ENCODE measurements at places on chromosomes 3 and 15.

GRCh38 chr3:86654806-86655460, 336.0 kb downstream of the VGLL3 start:
- DNase-seq, result no peak

GRCh38 chr3:4724051-4724629, 231.0 kb downstream of the ITPR1 start:
- no peak for DNase-seq

- DNase-seq, result no peak
These were observed 573 bp upstream of the CEP152 start for GRCh38 chr15:48811325-48811958.

GRCh38 chr15:81809543-81809942, 236.3 kb downstream of the MEX3B start:
- DNase-seq, result peak; percentile 27

GRCh38 chr15:24659622-24660021, 16.0 kb upstream of the NPAP1 start:
- DNase-seq, result no peak

DNA sequence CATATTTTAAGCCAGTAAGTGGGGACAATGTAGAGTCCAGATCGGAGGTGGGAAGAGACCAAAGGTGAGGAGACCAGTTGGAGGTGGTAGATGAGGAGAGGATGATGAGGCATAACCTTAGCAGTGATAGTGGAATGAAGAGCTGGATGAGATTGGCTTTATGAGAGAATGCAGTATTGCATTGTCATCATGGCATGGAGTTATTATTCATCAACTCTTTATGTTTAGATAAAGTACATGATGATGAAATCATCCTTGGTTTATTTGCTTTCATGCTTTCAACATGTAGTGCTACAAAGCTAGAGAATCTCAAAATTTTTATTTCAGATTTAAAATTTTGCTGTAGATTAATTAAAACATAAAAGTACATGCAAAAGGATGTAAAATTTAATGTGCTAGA, 64.0 kb downstream of the PPM1L start:
- DNase-seq, result no peak

DNA sequence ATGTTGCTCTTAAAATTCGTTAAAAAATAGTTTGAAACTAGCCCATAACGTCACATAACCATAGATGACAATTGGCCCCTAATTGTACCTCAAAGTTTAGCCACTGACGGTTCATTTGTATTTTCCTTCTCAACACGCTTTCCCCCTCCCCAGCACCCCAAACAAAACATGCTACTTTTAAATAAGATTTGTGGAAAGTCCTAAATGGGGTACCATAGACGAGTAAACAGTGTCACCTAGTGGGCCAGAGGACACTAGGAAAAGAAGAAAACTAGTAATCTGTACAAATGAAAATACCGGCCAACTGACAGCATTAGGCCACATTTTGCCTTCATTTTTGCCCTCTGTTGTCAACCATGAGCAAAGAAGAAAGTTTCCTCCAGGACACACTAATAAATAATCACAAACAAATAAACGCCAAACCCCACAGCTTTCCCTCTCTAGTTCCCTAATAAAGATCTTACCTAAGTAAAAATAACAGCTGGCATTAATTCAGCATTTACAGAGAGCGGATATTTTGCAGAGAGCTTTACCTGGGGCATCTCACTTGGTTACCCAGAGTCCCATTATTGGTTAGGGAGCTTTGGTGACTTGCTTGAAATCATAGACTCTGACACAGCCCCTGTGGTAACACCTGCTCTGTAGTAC, 175.1 kb upstream of the ATP11B start:
- DNase-seq, result peak; percentile 38

- no peak for DNase-seq
These were observed 1.4 kb downstream of the CIAO2A start for GRCh38 chr15:64092075-64092820.

DNA sequence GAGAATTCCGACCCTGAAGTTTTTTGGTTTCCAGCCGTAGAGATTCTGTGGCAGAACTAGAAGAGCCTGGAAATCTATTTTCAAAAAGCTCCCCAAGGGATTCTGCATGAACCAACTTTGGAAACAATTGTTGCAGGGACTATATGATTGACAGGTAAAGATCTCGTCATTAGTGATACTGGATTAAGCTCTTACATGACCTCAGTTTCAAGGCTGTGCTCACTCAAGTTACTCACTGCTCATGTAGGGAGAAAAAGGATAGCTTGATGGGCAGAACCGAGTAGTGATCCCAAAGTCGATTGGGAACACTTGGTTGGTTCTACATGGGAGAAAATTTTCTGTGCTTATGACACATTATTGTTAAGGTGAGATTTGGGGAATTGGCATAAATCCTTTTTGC, 142.3 kb upstream of the RASGRP1 start:
- DNase-seq, result no peak

DNA sequence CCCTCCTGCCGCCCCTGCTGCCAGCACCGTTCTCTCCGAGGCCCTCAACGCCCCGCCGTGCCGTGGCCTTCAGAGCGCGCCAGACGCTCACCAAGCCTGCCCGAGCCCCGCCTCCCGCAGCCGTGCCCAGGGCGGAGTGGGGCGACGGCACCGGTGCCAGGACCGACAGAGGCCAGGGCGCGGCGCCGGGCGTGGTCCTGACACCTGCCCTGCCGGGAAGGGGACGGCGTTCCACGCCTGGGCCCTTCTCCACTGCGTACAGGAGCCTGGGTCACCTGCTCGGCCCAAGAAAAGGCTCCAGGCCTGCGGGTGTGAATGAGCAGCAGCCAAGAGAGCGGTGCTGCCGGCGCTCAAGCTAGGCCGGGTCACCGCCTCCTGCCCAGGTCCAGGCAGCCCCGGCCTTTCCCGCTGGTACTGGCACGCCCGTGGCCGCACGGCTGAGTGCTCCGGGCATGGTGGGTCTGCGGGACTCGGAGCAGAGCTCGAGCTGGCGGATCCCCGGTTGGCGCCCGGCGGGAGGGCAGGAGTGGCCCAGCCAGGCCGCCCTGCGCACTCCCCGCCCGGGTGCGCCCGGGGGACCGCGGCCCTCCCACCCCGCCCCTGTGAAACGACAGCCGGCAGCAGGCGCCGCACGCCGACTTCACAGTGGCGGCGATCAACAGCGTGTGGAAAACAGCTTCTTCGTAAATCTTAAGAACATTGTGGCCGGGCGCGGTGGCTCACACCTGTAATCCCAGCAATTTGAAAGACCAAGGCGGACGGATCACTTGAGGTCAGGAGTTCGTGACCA, 4.2 kb downstream of the OCA2 start:
- DNase-seq, result no peak

DNA sequence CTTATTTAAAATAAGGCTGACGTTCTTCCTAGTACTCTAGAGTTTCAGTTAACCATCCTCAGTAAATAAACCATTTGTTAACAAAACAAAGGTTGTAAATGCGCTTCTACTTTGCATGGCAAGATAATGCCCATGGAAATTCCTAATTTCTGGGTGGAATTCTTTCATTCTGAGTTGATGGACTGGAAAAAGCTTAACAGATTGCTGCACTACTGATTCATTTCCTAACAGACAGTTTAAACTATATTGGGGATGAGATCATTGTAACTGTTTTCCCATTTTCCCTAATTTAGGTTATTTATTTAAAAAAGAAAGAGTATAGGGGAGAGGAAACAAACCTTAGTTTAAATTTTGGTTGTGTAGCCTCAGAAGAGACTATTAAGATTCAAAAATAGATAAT, 342.2 kb downstream of the NLGN1 start:
- peak; percentile 51 for DNase-seq

GRCh38 chr3:60770532-60770931, 480.7 kb downstream of the FHIT start:
- no peak for DNase-seq

- no peak for DNase-seq
These were observed 20.5 kb downstream of the EXOG start for GRCh38 chr3:38516669-38517068.

DNA sequence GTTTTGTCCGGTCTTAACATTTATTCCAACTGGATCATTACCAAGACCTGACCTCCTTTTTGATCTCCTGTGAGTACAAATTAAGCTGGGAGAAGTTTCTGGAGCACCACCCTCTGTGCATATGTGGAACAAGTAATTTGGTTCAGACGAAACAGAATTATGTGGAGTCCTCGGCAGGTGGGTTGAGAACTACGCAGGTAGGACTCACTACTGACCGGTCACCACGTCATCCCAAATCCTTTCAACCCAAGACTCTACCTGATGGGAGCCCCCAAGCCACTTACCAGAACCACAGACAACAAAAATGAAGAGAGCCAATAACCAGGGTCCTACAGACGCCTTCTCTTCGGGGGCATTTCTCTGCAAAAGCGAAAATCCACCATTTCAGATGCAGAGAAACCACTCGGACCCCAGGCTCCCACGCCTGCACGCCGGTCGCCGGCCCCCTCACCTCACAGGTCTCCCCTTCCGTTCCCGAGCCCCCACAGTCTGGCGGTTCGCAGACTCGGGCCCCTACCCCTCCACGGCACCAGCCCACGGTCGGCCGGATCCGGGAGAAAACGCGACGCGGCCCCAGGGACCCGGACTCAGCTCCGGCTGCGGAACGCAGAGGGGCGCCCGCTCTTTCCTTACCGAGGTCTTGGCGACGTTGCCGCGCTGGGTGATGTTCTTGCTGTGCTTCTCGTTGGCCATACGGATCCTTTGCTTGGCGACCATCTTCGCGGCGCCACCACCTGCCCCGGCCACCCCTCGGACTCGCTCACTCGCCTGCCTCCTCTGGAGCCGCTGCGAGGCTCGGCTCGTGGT, 674 bp downstream of the SERP1 start:
- no peak for DNase-seq

DNA sequence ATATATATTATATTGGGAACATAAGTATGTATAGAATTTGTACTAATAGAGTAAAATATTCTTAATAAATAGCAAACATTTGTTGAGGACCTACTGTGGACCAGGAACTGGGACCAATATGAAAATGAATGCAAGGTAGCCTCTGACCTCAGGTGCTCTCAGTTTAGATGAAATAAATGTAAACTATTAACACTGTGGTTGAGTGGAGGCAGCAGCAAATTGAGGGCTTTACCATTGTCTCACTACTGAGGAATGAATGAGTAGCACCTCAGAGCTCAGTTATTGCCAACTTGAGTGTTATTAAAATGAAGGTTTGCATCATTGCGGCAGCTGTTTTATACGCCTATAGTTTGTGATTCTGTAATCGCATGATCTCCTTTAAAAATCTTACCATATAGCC, 90.9 kb upstream of the CGNL1 start:
- no peak for DNase-seq

GRCh38 chr3:73480187-73480672, 144.5 kb downstream of the PDZRN3 start:
- DNase-seq, result peak; percentile 65

DNA sequence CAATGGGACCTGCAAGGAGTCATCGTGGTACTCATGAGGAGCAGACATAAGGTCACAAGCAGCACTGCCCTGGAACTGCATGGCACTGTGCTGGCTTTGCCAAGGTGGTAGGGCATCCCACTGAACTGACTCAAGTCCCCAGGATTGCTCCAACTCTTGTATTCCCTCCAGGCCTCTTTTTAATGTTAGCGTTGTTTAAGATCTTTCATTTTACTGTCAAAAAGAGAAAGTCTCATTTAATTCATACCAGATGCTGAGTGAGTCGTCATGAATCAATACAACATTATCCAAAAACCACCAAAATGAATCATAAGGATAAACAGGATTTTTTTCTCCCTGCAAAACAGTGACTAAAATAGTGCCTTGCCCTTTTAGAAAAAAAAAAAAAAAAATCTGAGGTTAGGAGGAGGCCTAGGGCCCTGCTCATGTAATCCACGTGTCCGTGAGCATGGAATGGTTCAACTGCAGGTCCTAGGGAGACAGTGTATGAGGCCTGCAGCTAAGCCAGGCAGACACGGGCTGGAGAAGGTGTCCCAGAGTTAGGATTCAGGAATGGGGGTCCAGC, 36.7 kb upstream of the BLM start:
- DNase-seq, result peak; percentile 97

GRCh38 chr15:85618956-85619491, 175.7 kb downstream of the KLHL25 start:
- peak; percentile 95 for DNase-seq

- no peak for DNase-seq
These were observed 88.6 kb downstream of the THSD4 start for GRCh38 chr15:71203586-71204474.

- DNase-seq, result no peak
These were observed 13.9 kb upstream of the TEX9 start for GRCh38 chr15:56351353-56351752.

DNA sequence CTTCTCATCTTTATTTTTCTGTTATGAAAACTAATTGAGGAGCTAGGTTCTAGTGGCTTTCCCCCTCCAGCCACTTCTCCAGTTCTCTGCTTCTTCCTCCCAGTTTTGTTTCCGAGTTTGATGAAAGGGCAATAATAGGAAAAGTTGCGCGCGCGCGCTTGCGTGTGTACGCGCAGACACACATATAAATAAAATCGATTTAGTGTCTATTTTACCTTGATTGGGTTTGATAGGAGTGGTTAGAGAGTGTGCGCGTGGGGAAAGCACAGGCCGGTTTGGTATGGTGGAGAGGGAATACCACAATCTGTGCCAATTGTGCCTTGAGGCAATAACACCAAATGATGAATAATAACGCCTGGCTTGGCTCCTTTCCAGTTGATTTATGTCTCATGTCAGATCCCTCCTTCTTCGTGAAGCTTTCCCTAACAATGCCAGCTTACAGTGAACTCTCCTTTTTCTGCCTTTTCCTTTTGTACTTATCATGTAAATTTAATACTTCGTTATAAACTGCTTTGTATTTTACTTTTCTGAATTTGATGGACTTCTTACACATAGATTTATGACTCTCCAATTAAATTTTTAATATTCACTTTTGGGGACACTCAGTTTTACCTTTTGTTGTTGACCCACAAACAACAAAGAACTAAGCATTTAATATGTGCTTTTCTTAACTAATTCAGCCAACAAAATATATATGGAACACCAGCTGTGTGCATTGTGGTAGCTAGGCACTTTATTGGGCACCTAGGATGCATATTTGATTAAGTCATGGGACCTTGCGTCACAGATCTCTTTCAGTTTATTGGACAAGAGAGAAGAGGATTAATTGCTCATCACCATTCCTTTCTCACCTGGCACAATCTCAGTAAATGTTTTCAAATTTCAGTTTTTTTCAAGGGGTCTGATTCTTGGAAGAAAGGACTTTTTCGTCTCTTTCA, 1.7 kb downstream of the TIPARP start:
- DNase-seq, result peak; percentile 81
